ENCODE measurements at places on chromosomes 3 and 15.
A peak's percentile ranks its signal among the peaks of the same experiment; 100 is the strongest.

- DNase-seq = no peak
Observed at GRCh38 chr3:52771334-52771681, 568 bp upstream of the NEK4 start.

DNA sequence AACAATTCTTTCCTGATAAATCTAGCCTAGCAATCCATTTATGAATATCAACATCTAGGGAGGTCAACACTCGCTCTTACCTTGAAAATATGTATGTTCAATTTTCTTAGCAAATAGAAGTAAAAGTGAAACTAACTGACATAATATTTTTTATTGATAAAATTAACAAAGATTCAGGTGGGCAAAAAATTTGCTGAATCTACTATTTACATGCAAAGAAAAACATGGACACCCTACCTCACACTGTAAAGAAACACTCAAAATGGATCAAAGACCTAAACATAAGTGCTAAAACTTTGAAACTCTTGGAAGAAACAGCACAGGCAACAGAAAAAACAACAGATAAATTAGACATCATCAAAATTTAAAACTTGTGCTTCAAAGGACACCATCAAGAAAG lies 151.6 kb upstream of the MYRIP start:
- no peak for DNase-seq

GRCh38 chr3:97975466-97975865 lies 3.2 kb upstream of the RIOX2 start:
- DNase-seq = no peak

DNA sequence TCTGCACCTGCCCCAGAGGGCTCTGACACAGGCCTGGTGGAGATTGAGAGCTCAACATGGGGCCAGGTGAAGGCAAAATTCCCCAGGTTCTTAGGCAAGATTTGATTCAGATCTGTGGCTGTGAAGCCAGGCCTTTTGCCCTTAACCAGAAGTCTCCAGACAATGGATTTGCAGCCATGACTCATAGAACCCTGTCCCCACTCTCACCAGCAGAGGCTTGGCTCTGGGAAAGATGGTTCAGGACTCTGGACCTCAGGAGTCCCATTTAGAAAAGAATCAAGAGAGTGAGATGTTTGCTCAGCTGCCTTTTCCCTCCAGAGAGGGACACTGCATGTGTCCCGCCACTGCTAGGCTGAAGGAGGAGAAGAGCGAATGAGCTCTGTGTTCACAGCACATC lies 361.4 kb upstream of the ICE2 start:
- no peak for DNase-seq

- peak; percentile 48 for DNase-seq
Observed at GRCh38 chr3:43755516-43756200, 64.9 kb downstream of the ABHD5 start.

GRCh38 chr3:12423918-12424630 lies 60.2 kb upstream of the TSEN2 start:
- peak; percentile 63 for DNase-seq

- no peak for DNase-seq
Observed at GRCh38 chr3:188198001-188198400, 44.0 kb downstream of the LPP start.

- DNase-seq = no peak
Observed at GRCh38 chr3:148500881-148501280, 196.8 kb upstream of the AGTR1 start.
